Stimulated activated CD8-positive, alpha-beta memory T cell treated with anti-CD3 and anti-CD28 coated beads, Interleukin-7, amount 100 ng/mL, for 1 hour (primary cell): ENCODE measurements at places on chromosomes 2 and 18.

DNA sequence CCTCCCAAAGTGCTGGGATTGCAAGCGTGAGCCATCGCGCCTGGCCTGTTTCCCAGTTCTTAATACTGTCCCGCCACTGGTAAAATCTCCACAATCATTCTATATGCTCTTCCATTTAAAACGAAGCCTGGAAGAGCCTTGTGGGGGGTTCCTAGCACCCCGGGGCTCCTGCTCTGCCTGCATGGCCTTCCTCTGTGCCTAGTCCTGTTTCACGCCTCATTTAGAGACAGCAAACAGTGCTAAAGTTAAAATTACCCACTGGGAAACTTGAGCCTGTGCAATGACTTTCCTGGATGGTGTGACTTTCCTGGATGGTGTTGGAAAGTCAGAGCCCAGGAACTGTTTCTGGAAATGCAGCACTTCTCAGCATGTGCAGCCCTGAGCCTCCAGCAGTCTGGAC lies 55.0 kb downstream of the INPP5D start:
- DNase-seq: no peak

GRCh38 chr2:45650851-45651414 lies 542 bp upstream of the PRKCE start:
- peak; percentile 89 for DNase-seq

- DNase-seq: no peak
Observed at GRCh38 chr18:58965291-58966004, 100.8 kb downstream of the ZNF532 start.

- DNase-seq: no peak
Observed at GRCh38 chr2:10278029-10278762, 24.5 kb upstream of the HPCAL1 start.

DNA sequence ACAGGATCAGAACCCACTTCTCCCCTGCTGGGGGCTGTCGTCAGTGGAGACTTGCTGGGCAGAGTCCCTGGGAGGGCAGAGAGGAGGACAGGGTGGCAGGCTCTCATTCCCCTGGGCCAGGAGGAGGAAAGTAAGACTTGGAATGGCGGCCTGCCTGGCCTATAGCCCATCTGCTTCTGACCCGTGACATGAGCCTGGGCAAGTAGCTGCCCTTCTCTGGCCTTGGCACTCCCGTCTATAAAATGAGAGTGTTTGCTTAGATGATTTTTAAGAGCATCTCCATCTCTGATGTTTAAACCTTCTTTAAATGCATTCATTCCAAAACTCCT lies 173.0 kb downstream of the DDX1 start:
- no peak for DNase-seq

DNA sequence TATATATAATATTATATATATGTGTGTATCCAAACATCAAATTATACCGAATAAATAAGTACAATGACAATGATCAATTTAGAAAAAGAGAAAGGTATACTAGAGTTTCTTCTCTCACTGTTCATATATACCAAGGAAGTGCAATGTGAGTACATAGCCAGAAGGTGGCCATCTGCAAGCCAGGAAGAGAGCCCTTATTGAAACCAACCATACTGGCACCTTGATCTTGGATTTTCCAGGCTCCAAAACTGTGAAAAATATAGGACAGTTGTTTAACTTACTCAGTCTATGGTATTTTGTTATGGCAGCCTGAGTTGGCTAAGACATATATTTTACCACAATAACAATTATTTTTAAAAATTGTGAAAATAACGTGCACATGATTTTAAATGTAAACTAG lies 1490.2 kb upstream of the SLC39A10 start:
- no peak for DNase-seq

GRCh38 chr2:113694438-113694837 lies 62.0 kb downstream of the SLC35F5 start:
- DNase-seq: no peak

- no peak for DNase-seq
Observed at GRCh38 chr2:223051693-223052289, at the start of gene KCNE4. Gene KCNE4, plus strand, starts transcription at chr2:223052190. Its CDS starts 641 bp downstream, at chr2:223052831.

DNA sequence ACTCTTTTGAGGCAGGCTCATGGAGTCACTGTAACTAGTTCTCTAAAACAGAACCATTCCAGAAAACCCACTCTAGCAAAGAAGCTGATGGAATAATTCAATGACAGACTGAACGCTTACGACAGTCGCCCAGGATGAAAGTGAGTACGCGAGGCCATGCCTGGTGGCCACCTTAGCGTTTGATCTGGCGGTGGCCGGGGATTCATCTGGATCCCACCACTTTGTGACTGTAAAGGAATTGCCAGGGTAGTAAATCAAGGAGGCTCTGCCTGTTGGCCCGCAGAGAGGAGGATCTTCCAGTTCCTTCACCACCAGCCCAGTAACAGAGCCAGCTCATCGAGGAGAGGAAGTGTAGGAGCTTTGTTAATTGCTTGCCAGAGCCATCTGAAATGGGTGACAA lies 34.6 kb downstream of the GREB1 start:
- DNase-seq: no peak

DNA sequence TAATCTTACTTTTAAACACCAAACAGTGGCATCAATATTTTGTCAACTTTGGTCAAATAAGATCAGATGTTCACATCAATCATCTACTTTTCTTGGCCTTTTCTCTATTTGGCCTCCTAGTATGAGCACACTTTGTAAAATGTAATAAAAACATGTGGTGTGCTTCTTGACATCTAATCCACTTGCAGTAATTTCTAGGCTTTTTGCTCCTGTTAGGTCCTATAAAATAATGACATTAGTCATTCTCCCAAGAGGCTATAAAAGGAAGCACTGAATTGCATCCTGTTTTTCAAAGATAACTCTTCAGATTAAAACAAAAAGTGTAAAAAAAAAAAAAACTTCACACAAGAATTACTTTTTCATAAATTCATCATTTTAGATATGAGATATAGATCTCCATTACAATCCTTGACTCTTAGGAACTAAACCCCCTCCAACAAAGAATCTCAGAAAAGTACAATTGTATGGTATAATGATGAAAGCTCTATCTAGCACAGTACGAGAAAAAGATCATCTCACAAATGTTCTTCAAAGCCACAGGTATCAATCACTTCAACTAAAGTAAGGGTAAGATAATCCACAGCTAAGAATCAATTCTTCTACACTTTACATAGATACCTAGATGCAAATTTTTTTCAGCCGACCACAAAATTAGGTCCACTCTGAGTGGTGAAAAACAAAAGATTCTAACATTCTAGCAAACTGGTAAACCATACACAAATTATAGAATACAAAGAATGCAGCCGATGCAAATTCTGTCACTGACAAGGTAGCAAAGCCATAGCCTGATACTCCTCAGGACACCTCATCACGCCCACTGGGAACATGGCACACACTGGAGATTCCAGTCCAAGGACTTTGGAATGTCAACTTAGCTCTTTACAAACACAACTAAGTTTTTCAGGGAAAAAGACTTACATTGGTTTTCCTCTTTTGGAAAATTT lies 2.7 kb downstream of the BCL2 start:
- no peak for DNase-seq

- DNase-seq: no peak
Observed at GRCh38 chr18:8389391-8390340, 219.6 kb upstream of the RAB12 start.

GRCh38 chr2:114201781-114202180 lies 240.7 kb upstream of the DPP10 start:
- DNase-seq: no peak

DNA sequence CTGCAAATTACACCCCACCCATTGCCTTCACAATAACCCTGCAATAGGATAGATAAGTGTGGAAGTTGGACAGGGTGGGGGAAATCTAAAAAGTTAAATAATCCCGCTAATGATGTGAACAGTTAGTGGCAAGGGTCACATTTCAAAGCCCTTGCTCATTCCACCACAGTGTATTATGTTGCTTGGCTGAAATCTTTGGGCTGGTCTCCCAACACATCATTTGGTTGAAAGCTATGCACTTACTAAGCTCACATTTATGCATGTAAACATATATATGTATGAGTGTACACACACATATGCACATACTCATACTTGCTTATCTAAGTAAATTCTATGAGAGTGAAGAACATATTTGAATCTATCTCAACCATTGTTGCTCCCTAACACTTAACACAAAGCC lies 197.8 kb downstream of the RDH14 start:
- no peak for DNase-seq

- no peak for DNase-seq
Observed at GRCh38 chr2:96888072-96889011, 18.5 kb upstream of the SEMA4C start.

DNA sequence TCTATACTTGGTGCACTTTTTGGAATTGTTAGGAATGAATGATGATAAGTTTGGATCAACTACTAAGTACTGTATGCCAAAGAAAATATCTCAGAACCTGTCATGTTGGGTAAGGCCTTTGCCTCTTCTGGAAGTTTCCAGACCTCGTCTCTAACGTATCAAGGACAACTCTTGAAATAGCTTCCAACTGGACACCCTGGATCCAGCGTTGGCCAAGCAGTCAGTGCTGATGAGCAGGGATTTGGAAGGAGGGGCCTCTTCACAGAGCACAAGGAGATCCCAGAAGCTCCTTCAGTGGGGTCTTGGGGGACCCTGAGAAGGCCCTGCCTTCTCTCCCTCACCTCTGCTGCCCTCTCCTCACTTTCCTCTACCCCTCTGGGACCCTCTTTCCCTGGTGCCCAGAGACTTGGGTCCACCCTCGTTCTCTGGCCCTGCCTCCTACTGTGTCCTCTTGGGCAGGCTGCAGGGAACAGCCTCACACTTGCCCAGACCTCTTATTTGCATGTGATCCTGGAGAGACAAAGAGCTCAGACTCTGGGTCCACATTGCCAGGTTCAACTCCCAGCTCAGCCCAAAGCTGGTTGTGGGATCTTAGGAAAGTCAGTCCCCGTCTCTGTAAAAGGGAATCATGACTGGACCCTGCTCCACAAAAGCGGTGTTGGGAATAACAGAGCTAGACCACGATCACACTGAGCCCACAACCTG lies 145.8 kb downstream of the COL6A3 start:
- no peak for DNase-seq

DNA sequence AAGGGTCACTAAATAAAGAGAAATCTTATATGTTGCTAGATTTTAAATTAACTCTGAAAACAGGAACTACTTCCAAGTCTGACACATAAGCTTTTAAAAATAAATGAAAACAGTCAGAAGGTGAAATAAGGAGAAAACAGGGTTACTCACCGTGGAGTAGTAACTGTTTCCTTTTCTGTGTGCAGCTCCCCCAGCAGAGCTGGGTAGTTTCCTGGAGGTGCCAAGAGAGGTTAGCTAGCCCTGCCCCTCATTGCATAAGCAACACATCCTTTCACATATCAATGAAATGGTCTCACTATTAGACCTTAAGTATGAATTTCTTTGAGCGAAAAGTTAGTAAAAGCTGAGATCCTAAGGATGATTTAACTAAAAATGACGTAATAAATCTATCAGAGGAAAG lies 54.0 kb upstream of the GPR75 start:
- peak; percentile 2 for DNase-seq

GRCh38 chr18:75477900-75478299 lies 50.4 kb upstream of the SMIM21 start:
- DNase-seq: no peak

DNA sequence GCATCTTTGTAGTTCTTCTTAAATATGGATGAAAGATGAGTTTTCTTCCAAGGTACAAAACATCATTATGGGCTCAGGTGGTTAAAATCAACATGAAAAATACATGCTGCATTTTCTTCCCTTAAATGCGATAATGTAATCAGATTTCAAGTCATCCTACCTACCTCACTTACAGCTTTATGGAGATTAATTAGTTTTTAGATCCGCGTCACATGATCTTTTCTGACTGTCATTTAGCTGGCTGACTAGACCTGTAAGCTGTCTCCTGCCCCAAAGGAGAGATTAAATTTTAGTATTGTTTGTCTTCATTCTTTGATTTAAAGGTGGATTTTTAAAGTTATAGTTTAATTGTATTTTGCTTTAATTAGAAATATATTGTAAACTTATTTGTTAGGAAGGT lies 678.0 kb upstream of the ZEB2 start:
- DNase-seq: no peak

DNA sequence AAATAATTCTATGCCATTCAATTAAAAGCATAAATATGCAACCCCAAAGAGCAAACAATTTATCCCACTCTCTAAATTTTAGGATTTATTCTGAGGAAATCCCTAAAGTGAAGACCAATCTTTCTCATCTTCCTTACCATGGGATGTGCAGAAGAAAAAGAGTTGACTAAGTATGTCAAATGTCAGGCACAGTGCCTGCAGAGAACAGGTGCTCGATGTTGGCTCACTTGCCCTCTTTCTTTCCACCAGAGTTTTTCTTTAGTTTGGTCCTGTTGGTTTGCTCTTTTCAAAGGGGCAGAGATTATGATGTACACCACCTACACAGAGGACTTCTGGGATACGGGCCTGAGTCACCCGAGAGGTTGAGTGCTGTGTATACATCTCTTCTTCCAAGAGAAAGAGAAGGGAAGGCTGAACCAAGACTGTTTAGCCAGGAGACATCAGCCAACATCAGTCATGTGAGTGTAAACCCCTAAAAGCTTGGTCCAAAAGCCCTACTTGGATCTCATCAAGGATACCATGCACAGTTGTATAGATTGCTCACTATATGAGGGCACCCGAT lies 51.7 kb downstream of the SUMO1 start:
- no peak for DNase-seq

- DNase-seq: no peak
Observed at GRCh38 chr18:26322890-26323653, 96.8 kb downstream of the TAF4B start.

DNA sequence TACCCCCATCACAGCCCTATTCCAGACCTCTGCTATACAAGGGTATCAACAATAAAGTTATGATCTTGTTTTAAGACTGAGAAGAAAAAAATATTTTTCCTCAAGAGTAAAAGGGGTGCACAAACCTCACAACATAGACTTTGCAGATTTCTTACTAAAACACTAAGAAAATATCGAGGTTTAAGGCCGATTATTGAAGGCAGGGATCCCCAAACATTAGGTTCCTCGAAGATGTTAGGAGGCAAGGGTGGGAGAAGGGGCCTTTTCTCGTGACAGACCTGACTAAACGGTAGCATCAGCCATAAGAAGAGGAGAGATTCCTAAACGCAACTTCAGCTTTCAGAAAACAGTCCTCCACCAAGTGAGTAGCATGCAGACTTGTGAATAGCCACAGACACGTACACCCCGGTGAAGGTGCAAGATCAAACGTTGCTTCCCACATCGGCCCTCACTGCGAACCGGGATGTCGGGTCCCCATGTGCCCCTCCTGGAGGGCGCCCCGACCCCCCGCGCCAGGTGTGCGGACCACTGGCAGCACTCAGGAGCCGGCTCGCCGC lies 678 bp downstream of the PIAS2 start:
- DNase-seq: no peak
